ENCODE measurements at places on chromosomes 1 and 21.
A peak's percentile ranks its signal among the peaks of the same experiment; 100 is the strongest.

DNA sequence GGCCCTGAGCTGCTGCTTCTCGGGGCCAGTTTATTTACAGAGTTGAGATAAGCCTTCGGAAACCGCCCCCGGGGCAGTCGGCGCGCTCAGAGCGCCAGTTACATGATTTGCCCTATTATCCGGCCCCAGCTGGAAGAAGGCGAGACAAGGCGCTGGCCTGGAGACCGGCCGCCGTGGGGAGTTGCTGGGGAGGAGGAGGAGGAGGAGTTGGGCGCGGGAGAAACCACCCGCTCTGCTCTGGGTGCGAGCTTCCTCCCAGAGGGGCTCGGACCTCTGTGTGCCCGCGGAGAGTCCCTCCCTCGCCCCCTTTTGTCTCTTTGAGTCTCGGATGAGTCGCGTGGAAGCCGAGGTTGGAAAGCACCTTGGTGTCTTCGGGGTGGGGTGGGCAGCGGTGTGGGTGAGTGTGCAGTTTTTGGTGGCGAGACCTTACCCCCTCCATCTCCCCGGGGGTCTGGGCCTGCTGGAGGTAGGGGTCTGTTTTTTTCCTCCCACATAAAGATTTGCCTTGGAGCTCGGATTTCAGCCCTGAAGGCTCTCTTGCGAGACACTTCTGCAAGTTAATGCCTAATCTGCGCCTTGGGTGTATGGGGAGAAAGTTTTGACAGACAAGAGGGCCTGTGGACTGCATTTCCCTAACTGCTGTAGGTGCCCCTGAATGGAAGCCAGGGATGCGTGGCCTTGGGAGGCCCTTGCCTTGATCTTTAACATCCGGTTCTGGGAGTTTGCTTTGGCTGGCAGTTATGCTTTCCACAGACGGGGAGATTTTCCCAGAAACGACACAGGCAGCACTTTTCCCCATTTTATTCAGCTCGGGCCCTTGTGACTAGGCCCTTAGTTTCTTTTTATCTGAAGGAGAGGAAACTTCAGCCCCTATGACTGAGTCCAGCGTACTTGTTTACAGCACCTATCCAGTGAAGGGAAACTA lies 80.0 kb downstream of the NDUFS5 start:
- peak; percentile 87 for DNase-seq

GRCh38 chr1:99004254-99004860 lies 304 bp downstream of the PLPPR5 start:
- peak; percentile 81 for DNase-seq

DNA sequence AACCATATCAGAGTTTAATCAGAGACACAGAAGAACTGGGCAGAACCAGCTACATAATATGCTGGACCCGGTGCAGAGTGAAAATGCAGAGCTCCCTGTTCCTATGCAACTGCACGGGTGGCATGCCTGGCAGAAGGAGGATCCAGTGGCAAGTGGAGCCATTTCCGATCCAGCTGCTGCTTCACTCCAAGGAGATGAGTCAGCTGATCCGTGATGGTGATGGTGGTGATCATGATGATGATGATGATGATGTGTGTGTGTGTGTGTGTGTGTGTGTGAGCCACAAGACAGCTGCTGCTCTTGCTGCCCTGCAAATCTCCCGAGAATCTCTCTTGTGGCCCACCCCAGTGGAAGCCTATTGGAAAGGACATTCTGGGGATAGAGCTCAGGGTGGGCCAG lies 133.0 kb downstream of the URB2 start:
- DNase-seq = no peak

DNA sequence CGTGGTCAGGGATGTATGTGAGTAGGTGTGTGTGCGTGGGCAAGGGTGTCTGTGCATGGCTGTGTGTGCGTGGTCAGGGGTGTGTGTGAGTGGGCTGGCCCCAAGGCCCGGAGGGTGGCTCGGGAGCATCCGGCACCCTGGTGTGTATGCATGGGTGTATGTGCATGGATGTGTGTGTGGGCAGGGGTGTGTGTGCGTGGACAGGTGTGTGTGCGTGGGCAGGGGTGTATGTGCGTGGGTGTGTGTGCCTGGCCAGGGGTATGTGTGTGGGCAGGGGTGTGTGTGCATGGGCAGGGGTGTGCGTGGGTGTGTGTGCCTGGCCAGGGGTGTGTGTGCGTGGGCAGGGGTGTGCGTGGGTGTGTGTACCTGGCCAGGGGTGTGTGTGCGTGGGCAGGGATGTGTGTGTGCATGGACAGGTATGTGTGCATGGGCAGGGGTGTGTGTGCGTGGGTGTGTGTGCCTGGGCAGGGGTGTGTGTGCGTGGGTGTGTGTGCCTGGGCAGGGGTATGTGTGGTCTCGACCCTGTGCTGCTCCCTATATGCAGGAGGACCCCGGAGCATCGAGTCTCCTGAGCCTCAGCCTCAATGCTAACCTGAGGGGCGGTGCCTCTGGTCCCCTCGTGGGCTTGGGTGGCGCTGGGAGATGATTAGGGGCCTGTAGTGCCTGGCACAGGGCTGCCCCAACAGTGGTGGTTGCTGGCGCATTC lies 16.3 kb downstream of the ARHGEF16 start:
- DNase-seq = no peak

DNA sequence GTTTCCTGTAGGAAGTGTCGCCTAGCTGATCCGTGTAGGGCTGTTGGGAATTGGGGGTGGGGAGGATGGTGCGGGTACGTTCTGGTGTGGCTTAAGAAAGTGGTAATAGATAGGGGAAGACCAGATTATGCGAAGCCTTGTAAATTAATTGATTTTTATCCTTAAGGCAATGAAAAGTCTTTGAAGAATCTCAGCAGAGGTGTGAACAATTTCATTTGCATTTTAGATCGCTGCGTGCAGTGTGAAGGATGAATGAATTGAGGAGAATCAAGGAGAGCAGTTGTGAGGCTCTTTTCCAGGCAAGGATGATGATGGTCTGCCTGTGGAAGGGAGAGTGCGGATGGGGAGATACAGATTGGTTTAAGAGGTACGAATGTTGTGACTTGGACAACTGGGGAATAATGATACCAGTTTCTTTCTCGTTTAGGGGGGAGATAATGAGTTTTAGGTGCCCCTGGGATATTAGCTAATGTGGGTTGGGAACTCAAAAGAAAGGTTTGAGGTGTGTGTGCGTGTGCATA lies 813 bp upstream of the DEDD start:
- DNase-seq = no peak

- DNase-seq = no peak
Measured at GRCh38 chr21:40011371-40011770, 144.1 kb downstream of the PCP4 start.

DNA sequence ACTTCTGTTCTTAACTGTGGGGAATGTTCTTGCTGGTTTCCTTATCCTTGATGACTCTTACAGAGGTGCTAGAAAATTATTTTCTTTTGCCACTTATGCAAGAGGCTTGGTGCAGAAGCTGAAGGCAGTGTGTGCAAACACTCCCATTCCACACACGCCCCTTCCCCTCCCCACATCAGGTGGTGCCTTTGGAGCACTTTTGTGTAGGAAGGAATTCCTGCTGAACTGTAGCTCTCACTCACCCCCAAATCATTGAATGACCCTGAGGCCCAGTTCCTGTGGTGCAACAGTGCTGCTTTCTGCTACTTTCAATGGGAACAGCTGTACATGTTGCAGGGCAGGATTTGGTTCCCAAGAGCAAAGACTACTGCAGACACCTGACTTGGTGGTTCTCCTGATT lies 101.8 kb downstream of the CD247 start:
- DNase-seq = no peak

GRCh38 chr1:38615680-38616079 lies 243.9 kb downstream of the RRAGC start:
- no peak for DNase-seq

DNA sequence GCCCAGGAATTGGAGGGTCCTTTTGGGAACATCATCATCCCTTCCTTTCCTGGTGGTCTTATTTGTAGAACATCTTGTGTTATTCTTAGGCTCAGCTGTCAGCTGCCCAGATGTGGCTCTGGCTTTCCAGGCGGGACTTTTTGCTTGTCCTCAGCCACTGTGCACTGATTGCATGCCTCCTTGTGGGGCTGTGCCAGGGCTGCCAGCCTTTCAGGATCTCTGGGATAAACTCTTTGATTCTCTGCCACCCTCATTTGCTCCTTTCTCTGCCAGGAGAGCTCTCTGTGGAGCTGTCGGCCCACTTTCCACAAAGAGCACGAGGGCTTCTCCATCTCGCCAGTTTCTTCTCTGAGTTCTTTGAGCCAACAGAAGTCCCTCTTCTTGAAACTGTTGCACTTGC lies 63.1 kb downstream of the PTPRU start:
- peak; percentile 61 for DNase-seq

DNA sequence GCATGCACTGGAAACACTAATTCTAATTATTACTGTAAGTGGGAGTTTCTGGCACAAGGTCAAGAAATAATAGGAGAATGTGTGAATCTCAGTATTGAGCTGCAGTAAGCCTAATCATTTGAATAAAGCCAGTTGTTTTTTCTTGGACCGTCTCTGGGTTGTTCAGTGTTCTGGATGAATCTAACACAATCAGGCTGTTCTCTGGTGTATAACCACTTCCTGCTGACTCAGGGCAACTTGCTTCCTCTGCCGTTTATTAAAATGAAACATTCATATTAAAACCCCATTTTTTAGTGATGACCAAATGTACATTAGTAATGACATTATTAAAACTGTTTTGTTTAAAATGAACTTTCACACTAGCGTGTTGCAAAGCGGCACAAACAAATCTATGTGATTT lies 273.1 kb upstream of the SNX7 start:
- DNase-seq = no peak

GRCh38 chr1:160338580-160338979 lies 4.5 kb downstream of the COPA start:
- no peak for DNase-seq

- no peak for DNase-seq
Measured at GRCh38 chr1:55179177-55179835, 35.9 kb downstream of the USP24 start.

DNA sequence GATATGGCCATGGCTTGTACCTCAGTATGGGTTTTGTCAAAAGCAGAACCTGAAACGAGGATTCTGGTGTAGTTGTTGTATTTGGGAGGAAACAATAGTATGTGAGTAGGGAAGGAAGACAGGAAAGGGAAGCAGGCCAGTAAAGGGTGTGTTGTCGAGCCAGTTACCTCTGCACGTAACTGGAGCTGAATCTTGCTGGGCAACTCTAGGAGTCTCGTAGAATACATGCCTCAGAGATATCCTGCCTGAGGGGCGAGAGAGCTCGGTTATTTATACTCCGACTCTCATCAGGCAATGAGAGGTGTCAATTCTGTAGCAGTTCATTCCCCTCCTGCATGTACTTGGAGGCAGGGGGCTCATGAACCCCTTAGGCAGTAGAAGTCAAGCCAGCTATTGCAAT lies 45.9 kb upstream of the KIF26B start:
- DNase-seq = no peak

DNA sequence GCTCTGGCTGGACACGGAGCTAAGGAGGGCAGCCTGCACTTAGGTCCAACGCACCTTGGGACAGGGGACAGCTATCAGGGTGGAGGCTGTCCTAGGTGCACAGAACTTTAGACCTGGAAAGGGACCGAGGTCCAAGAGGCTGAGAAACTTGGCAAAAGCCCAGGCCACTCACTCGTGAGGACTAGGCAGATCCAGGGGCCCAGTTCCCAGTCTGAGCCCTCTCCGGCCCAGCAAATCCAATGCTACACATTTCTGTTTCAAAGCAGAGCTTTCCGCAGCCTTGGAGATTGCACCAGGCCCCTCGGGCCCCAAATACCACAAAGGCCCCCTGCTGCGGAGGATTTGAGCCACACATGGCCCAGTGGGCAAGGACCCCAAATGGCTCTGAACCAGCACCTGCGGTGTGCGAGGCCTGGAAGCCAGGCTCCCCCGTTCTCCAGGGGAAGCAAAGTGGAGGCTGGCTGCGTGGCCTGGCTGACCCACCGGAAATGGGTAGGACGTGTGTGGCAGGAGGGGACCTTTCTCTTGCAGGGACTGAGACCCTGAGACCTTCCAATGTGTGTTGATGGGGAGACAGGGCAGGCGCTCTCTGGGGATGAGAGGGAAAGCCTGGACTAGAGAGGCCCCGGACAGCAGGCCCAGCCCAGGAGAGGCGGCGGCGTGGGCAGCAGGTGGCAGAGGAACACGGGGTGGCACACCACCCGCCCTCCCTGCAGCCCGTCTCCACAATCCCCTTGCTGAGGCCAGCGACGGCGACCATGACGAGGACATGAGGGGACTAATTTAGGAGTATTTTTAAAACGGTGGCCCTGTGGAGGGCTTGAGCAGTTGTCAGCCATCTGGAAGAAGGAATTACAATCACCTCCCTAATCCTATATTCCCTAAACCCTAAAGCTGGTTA lies 118.7 kb downstream of the CASZ1 start:
- DNase-seq = no peak

GRCh38 chr1:8461351-8462110 lies 143.6 kb downstream of the SLC45A1 start:
- no peak for DNase-seq

- DNase-seq = no peak
Measured at GRCh38 chr1:200767321-200767720, 28.6 kb downstream of the CAMSAP2 start.

DNA sequence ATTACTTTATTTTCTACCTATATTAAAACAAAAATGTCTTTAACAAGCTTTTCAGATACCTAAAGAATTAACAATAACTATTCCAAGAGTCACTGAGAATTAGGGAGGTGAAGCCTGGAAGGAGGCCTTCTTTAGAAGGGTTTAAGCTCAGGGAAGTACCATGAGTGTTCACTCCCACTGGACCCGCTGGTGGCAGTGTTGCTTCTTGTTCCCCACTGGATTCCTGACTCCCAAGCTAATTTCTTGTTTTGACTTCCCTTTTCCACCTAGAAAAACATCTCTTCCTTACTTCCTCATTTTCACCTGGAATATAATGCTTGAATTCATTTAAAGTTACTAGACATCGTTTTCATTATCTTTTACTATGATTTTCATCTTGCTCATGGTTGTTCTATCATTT lies 264.2 kb downstream of the HMCN1 start:
- DNase-seq = no peak

GRCh38 chr1:208185801-208186231 lies 58.4 kb downstream of the PLXNA2 start:
- peak; percentile 30 for DNase-seq

GRCh38 chr1:4523551-4523950 lies 130.9 kb upstream of the AJAP1 start:
- no peak for DNase-seq

GRCh38 chr1:198575292-198575691 lies 34.8 kb upstream of the ATP6V1G3 start:
- no peak for DNase-seq

- DNase-seq = peak; percentile 98
Measured at GRCh38 chr1:245091818-245092637, 62.8 kb upstream of the KIF26B start.

GRCh38 chr1:84715342-84716019 lies 25.2 kb upstream of the SSX2IP start:
- DNase-seq = no peak

- peak; percentile 72 for DNase-seq
Measured at GRCh38 chr1:11875094-11875493, 16.3 kb upstream of the NPPB start.
